Myometrial cell (primary cell): ENCODE measurements at places on chromosomes 13 and 19. TPM values are rescaled to one million over a fixed set of nuclear protein-coding genes. Genes with fewer than 3 reads are reported as not detected.

The B3GNT8 gene
- 2.5 and 5.5 TPM in 2 replicates for total RNA-seq

The S1PR4 gene
- not detected in 2 replicates for total RNA-seq

The EBI3 gene
- total RNA-seq = 0.35 TPM in 1 of 2 replicates, not detected in the other

The CEBPA gene
- total RNA-seq = not detected in 2 replicates

The ZNF578 gene
- 0.58 and 1.6 TPM in 2 replicates for total RNA-seq

The LILRB4 gene
- total RNA-seq = not detected in 2 replicates

The ZNF177 gene
- total RNA-seq = 0.29 and 0.71 TPM in 2 replicates

The LILRA1 gene
- not detected in 2 replicates for total RNA-seq

The AP1M2 gene
- 5.3 and 14.4 TPM in 2 replicates for total RNA-seq

The STARD13 gene
- 25.9 and 28.3 TPM in 2 replicates for total RNA-seq

The TARM1 gene
- not detected in 2 replicates for total RNA-seq
